Kidney capillary endothelial cell (primary cell): ENCODE measurements at places on chromosomes 7 and 10.

- DNase-seq = no peak
These were observed 25.0 kb upstream of the TMEM273 start for GRCh38 chr10:49213211-49213610.

- DNase-seq = no peak
These were observed 41.2 kb upstream of the ACSL5 start for GRCh38 chr10:112332509-112333228.

DNA sequence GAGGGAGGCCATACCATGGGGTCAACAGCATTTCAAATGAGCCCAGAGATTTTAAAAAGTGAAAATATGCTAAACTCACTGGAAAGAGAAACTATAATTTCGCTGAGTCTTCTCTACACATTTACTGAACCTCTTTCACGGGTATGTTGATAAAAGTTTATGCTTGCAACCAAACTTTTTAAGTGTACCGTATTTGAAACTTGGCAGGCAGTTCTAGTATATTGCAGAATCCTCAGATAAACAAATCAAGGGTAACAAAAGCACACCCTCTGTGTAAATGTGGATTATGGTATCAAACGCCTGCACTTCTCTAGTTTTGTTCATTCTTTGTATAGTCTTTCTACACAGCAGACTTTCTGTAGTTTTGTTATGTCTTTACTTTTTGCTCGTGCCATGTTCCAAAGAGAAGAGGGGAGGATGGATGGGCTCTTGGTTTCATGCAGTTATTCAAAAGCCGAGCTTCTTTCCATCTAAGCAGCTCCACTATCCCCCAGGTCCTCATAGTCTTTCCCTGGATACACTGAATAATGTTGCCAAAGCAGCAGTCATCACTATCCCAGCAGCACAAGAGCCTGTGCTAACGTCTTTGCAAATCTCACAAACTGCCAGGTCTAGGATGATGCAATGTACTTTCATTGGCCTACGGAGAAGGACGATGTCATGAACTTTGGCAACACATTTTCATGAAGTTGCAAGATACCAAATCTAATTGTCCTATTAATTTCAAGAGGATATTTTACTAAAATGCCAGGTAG lies 131.2 kb downstream of the MPP7 start:
- DNase-seq = no peak

GRCh38 chr10:75430000-75430763 lies 1.2 kb upstream of the LRMDA start:
- peak; percentile 46 for DNase-seq

GRCh38 chr7:33392148-33392547 lies 262.8 kb downstream of the BBS9 start:
- no peak for DNase-seq

- DNase-seq = no peak
These were observed 16.3 kb downstream of the CYTH3 start for GRCh38 chr7:6256109-6256483.

DNA sequence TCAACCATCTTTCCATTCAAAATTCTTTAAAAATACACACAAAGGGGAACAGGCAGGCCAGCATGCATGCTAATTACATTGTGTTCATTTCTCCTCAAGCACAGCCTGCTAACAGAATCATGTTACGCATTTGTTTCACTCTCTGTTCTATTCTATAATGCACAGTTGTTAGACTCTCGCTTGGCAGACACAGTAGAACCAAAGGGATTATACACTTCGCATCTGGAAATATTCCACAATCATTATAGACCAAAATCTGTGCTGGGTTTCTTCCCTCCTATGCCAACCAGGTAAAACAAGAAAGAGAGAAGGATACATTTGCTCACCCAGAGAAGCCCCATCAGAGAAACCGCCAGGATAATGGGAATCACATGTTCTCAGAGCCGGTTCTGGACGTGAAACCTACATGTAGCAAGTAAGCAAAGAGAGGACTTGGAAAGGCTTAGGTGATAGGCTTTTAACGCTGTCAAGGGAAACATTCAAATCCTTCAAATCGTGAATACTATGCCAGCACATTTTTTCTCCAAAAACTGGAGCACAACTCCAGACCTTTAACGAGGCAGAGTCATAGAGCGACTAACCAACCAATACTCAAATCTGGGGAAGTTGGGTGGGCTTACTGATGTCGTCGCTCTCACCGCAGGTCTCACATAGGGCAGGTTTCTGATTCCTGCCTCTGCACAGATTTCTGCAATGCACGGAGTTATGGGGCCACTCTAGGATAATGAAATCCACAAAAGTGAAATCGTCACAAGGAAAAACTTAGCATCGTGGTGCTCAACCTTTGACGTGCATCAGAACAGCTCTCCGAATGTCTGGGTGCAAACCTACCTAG lies 380.5 kb upstream of the AUTS2 start:
- no peak for DNase-seq
